ENCODE measurements at places on chromosomes 7 and 10.

- no peak for DNase-seq
Measured at GRCh38 chr10:117754770-117755658, 212.5 kb downstream of the EMX2 start.

DNA sequence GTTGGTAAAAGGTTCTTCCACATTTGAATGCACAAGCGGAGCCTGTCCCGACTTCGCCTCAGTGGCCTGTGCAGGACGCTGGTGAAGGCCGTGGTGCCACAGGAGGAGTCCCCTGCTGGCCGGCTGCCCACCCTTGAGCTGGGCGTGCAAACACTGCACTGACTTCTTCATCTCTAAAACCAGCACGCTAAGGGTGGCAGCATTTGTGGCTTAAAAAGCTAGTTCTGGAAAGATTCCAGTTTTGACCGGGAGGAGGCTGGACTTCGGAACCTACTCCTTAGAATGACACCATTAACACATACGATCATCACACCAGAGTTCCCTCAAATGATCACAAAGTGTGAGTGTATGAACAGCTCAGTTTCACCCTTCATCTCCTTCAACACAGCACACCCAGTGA lies 102.4 kb downstream of the SMURF1 start:
- DNase-seq, result no peak

DNA sequence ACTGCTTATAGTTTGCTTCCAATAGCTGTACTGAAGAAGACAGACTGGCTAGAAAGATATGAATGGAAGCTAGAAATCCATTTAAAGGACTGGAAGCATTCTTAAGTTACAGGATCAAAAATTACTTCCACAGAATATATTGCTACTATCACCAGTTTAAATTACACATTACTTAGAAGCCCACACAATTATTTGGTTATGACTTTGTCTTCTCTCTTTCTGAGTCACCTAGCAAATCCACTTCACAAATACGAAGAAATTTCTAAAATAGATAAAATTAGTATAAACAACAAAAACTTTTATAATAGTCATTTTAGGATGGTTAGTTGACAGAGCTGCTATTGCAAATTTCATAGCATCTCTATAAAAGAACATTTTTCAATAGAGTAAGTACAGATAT lies 108.1 kb downstream of the SNX13 start:
- DNase-seq, result no peak

GRCh38 chr10:20714518-20714917 lies 182.6 kb downstream of the NEBL start:
- no peak for DNase-seq

DNA sequence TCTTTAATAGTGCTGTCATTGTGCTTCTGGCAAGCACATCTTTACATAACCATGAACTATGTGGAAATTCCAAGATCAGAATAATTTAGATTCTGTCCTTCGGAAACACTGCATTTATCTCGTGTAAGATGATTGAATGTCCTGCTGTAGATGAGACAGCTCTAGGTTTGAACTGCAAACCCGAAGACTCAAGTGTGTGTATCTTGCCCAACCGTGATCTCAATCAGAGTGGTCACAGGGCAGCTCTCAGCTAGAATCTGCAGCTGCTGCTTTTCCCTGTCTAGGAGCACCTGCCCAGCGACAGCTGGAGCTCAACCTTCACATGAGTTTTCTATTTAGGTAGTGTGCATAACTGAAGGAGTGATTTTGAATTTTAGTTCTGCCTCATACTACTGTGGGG lies 17.5 kb upstream of the KIF20B start:
- DNase-seq, result no peak

DNA sequence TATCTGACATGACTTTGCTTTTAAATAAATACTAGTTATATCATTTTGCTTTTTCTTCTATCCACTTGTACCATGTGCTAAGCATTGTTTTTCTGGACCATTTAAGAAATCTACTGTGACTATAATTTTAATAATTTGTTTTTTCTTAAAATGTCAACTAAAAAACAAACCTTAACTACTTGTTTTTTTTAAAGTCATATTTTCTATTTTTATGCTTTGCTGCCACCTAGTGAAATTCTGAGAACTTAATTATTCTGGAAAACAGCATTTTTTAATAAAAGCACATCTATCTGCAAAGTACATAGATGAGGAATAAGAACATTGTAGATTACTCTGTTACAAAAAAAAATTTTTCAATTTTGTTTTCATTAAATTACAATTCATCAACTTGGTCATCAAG lies 47.4 kb downstream of the ORC5 start:
- no peak for DNase-seq

Measured in stimulated activated CD8-positive, alpha-beta memory T cell treated with anti-CD3 and anti-CD28 coated beads, Interleukin-4, amount 100 ng/mL, for 4 hours (primary cell).